ENCODE measurements at places on chromosomes 3 and 15. TPM values are rescaled to one million over a fixed set of nuclear protein-coding genes. Genes with fewer than 3 reads are reported as not detected.

- DNase-seq: no peak
Measured at GRCh38 chr15:49905221-49905620, 213.8 kb downstream of the ATP8B4 start.

TUSC7 gene
- not detected for total RNA-seq

NLGN1 gene
- 5.3 TPM for total RNA-seq

- no peak for DNase-seq
Measured at GRCh38 chr3:155188031-155188430, 105.5 kb downstream of the STRIT1 start.

DNA sequence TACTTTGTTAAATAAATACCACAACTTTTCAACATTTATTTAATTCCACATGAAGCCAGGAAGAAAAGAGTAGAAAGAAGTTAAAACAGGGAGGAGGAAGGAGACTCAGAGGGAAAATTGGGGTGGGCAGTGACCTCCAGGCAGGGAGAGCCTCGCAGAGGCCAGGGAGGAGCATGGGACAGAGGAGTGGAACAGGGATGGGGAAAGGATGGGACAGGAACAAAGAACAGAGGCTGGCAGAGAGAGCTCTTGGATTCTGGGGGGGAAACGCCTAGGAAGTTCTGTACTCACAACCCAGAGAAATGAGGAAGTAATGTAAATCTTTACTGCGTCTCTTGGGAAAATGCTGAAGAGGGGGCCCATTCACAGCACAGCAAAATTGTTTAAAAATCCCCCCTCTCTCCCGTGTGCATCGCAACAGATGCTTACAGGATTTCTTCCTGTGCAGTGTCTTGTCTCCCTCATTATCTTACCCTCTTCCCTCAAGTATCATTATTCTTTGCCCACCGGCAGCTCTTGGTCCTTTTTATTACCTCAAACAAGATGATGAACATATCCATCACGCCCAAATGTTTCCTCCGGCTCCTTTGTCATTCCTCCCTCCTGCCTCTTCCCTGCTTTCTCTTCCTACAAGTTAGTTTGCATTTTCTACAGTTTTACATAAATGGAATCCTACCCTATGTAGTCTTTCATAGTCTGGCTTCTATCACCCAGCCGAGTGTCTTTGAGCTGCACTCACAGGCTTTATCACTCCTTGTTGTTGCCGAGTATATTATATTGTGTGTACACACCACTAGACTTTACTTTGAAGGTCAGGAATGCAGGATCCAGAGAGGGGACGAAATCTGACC, 65.5 kb downstream of the ARHGAP31 start:
- DNase-seq: no peak

GRCh38 chr15:51736751-51737521, 519 bp downstream of the LYSMD2 start:
- no peak for DNase-seq

DNA sequence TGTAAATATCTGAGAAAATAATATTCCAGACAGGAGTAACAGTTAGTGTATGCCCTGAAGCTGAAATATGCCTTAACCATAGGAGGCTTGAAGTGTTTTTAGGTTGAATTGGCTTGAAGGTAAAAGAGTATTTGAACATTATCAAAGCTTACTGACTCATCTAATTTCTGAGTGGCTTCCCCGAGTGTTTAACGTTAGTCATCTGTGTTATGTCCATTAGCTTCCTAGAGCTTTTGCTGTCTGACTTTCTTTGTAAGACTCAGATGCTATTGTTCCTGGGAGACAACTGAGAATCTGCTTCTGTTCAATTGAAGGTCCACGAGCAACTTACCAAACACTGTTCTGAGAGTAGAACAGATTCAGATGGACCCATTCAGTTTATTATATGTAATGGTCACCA, 656.8 kb upstream of the NECTIN3 start:
- DNase-seq: no peak

GRCh38 chr15:88954431-88955277, 41.5 kb upstream of the MFGE8 start:
- no peak for DNase-seq

PIF1 gene
- total RNA-seq: not detected

DNA sequence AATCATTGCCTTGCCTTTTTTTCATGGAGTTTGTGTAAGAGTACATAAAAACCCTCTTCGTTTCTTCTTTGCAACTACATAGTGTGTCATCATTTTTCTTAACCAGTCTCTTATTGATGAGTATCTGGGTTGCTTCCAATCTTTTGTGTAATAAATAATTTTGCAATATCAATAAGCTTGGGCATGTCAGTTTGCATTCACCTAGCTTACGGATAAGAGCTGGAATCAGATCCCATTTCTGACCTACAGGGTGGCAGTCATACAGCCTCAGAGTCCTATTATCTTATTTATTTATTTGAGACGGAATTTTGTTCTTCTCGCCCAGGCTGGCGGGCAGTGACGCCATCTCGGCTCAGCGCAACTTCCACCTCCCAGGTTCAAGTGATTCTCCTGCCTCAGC, 18.3 kb downstream of the ANP32A start:
- no peak for DNase-seq

DNA sequence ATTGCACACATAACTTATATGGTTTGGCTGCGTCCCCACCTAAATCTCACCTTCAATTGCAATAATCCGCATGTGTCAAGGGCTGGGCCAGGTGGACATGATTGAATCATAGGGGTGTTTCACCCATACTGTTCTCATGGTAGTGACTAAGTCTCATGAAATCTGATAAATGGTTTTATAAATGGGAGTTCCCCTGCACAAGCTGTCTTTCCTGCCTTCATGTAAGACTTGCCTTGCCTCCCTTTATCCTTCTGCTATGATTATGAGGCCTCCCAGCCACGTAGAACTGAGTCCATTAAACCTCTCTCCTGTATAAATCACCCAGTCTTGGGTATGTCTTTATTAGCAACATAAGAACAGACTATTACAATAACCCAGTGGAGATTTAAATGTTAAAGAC, 653.9 kb downstream of the ROBO1 start:
- DNase-seq: no peak

DNA sequence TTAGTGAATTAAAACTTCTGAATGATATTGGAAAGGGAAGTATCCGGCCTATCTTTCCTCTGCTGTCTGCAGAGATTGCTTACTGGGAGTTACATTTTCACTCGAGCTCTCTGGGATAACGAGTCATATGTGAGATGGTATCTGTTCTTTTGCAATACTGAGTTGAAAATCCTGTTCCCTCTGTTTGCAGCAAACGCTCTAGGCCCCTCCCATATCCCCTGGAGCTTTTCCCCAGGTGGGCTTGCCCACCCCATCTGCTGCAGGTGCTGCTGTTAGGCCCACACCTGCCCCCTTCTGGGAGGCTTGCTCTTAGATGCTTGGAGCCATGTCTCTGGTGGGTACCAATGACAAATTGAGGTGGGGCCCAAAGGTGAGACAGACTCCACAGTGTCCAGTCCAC, 42.7 kb upstream of the MTMR10 start:
- no peak for DNase-seq

Measured in omental fat pad (tissue), 4 donors.